ENCODE measurements at places on chromosomes 2 and 18. TPM values are rescaled to one million over a fixed set of nuclear protein-coding genes. Genes with fewer than 3 reads are reported as not detected.

Gene DSG4
- not detected for total RNA-seq

Gene ZNF385B
- total RNA-seq: not detected

Gene TBR1
- 0.01 TPM for total RNA-seq

Gene EN1
- 0.83 TPM for total RNA-seq

Gene ALPG
- total RNA-seq: 0.71 TPM

Gene ZNF397
- 3.3 TPM for total RNA-seq

Gene MAPK4
- 0.15 TPM for total RNA-seq

Gene GAL3ST2
- 0.15 TPM for total RNA-seq

Gene NT5C1B
- not detected for total RNA-seq

Gene MC4R
- total RNA-seq: not detected

Gene LRRTM1
- total RNA-seq: not detected

Gene TMEFF2
- 0.20 TPM for total RNA-seq

Gene TLX2
- total RNA-seq: 0.31 TPM

Gene C2orf66
- total RNA-seq: not detected
